Airway epithelial cell (primary cell): ENCODE measurements at places on chromosomes 1 and 21. TPM values are rescaled to one million over a fixed set of nuclear protein-coding genes. Genes with fewer than 3 reads are reported as not detected.

MNDA gene
- total RNA-seq = not detected in 2 replicates

AK5 gene
- total RNA-seq = 0.65 and 2.3 TPM in 2 replicates

DNM3 gene
- total RNA-seq = 2.0 and 2.8 TPM in 2 replicates

NEGR1 gene
- total RNA-seq = 0.05 and 0.07 TPM in 2 replicates

CNKSR1 gene
- total RNA-seq = 16.8 and 31.6 TPM in 2 replicates

S100A3 gene
- total RNA-seq = 4.6 and 9.0 TPM in 2 replicates

CD34 gene
- not detected in 2 replicates for total RNA-seq

KCNA3 gene
- not detected in 2 replicates for total RNA-seq

CTTNBP2NL gene
- total RNA-seq = 12.2 and 19.4 TPM in 2 replicates

ZCCHC17 gene
- 34.2 and 47.7 TPM in 2 replicates for total RNA-seq

OR4F29 gene
- not detected in 2 replicates for total RNA-seq

CNR2 gene
- total RNA-seq = not detected in 2 replicates

OPRD1 gene
- total RNA-seq = not detected in 2 replicates

PLK3 gene
- total RNA-seq = 35.7 and 40.8 TPM in 2 replicates

LCE3C gene
- total RNA-seq = not detected in 2 replicates
